ENCODE measurements at places on chromosomes 3 and 15.

DNA sequence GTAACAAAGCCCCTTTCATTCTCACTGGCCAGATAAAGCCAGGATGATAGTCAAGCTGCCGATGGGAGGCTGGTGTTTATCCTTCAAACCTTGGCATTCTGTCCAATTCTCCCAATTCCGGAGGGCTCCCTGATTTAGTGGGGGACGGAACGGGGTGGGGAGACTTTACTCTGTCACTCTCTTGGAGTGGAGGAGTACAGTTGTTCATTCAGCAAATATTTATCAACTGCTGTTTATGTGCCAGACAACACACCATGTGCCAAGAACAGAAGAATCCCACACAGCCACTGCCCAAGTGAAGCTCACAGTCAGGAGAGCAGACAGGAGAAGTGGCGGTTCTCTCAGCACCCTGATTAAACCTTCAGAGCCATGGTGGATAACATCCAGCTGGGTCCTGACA is 63.3 kb downstream of the WNT5A start:
- DNase-seq, result no peak

DNA sequence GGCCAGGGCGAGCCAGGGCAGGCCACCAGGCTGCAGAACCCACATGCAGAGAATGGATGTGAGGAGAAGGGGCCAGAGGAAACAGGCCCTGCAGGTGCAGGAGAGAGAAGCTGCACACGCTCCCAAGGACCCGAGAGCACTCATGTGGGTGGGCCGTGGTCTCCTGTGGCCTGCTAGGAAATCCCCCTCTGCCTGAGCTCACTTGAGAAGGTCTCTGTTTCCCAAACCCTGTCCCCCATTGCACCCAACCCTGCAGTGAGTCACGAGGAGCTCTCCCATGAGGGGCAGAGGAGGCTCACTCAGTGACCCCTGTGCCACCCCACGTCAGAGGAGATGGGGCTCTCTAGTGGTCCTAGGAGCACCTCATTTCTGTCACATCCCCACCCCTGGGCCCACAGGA is 111.1 kb downstream of the KLF13 start:
- no peak for DNase-seq

- DNase-seq, result no peak
These were observed 150.7 kb upstream of the MEF2A start for GRCh38 chr15:99414755-99415731.

GRCh38 chr3:18572809-18573208 is 147.7 kb upstream of the SATB1 start:
- no peak for DNase-seq

- DNase-seq, result no peak
These were observed 2.0 kb downstream of the KLHL6 start for GRCh38 chr3:183553334-183554026.

DNA sequence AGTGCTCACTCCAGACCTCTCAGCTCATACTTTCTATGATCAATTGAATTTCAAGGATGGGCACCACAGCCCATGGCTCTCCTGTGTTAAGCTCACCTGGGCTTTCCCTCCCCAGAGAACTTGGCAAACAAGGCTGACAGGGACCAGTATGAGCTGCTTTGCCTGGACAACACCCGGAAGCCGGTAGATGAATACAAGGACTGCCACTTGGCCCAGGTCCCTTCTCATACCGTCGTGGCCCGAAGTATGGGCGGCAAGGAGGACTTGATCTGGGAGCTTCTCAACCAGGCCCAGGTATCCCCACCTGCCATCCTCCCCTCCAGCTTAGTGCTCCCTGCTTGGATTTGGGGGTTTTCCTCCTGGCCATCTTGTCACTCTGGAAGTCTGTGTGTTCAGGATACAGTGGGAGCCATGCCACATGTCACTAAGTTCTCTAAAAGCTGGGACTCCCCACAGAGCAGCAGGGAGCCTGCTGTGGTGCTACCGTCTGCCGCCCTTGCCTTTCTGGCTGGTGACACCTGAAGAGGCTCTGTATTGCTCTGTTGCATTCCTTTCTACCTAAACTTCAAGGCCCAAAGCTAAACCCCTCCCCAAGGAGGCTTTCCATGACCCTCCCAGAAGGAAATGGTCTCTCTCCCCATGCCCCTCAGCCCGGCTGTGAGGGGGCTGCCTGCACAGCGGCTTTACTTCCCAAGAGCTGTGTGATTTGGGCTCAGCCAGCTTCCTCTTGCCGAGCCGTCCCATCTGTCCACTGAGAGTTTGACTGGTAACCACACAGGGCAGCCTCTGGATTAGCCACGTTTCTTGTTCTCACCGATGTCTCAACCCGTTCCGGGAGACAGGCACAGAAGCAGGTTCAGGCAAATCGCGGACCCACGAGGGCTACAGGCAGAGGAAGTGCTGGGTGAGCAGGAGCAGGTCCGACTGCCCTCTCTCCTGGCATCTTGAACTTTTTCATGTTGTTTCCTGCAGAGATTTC is 10.8 kb downstream of the TF start:
- DNase-seq, result no peak

GRCh38 chr3:72738752-72739530 is 109.3 kb downstream of the SHQ1 start:
- no peak for DNase-seq

DNA sequence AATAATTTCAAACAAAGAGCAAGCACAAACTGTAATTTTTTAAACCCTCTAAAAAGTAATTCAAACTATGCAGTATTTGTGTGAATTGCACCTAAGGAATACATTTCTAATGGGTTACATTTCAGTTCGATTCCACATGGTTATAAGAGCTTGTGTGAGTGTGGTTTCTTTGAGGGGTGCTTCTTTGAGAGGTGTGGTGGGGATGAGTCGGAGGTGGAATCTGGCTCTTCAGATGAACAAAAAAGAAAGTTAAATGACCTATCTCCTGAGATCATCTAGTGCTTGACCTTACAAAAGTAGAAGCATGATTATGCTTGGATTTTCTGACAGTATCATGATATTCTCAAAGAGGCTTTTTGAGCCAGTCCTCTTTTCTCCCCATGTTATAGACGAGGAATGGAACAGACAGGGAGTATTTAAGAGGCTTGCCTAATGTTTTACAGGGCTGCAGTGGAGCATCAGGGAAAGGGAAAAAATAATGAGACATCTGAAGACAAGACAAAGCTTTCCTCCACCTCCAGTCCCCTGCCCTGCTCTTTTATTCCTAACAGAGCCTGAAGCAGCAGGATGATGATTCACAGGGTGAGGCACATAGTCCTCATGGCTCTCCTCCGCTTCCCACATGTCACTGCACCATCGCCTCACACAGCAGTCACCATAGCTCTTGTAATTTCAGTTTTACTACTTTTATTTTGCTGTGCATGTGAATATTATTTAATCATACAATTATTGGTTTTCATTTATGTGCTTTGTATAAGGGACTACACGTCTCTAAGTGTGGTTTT is 82.0 kb downstream of the LYSMD4 start:
- DNase-seq, result no peak

DNA sequence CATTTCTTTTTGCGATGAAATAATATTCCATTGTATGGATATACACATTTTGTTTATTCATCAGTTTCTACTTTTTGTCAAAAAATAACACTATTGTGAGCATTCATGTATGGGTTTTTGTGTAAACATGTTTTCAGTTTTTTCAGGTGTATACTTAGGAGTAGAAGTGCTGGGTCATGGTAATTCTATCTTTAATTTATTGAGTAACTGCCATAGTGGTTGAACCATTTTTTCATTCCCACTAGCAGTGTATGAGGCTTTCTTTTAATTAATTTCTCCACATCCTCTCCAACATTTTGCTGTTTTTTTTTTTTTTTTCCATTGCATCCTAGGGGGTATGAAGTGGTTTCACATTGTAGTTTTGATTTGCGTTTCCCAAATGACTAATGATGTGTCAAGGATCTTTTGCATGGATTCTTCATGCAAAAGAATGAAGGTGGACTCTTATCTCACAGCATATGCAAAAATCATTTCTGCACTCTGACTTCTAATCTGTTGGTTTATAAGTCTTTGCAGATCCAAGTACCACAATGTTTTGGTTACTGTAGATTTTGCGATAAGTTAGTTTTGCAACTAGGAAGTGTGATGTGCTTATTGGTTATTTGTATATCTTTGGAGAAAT is 12.6 kb downstream of the ATP2C1 start:
- no peak for DNase-seq

GRCh38 chr3:173702561-173702960 is 305.0 kb downstream of the NLGN1 start:
- DNase-seq, result no peak

- no peak for DNase-seq
These were observed 37.4 kb downstream of the RBMS3 start for GRCh38 chr3:29318251-29318650.

GRCh38 chr3:124745756-124746155 is 15.5 kb downstream of the UMPS start:
- no peak for DNase-seq

- DNase-seq, result no peak
These were observed 606.8 kb downstream of the GBE1 start for GRCh38 chr3:81154611-81155143.

- DNase-seq, result no peak
These were observed 55.4 kb downstream of the STAG1 start for GRCh38 chr3:136696797-136697196.

- DNase-seq, result no peak
These were observed 215.5 kb downstream of the LRRC3B start for GRCh38 chr3:26838026-26838425.

GRCh38 chr15:77017091-77017660 is 22.2 kb downstream of the PSTPIP1 start:
- no peak for DNase-seq

- no peak for DNase-seq
These were observed 4.6 kb upstream of the SKIL start for GRCh38 chr3:170352936-170353335.

GRCh38 chr15:81411969-81412633 is 38.1 kb upstream of the TMC3 start:
- DNase-seq, result no peak

GRCh38 chr3:32733631-32734229 is 48.7 kb downstream of the CNOT10 start:
- DNase-seq, result no peak

GRCh38 chr3:64505419-64505818 is 182.4 kb downstream of the ADAMTS9 start:
- DNase-seq, result no peak

GRCh38 chr3:71554649-71555048 is 28.9 kb downstream of the FOXP1 start:
- DNase-seq, result no peak
